Iris pigment epithelial cell (primary cell): ENCODE measurements at places on chromosomes 7 and 10.
A peak's percentile ranks its signal among the peaks of the same experiment; 100 is the strongest.

DNA sequence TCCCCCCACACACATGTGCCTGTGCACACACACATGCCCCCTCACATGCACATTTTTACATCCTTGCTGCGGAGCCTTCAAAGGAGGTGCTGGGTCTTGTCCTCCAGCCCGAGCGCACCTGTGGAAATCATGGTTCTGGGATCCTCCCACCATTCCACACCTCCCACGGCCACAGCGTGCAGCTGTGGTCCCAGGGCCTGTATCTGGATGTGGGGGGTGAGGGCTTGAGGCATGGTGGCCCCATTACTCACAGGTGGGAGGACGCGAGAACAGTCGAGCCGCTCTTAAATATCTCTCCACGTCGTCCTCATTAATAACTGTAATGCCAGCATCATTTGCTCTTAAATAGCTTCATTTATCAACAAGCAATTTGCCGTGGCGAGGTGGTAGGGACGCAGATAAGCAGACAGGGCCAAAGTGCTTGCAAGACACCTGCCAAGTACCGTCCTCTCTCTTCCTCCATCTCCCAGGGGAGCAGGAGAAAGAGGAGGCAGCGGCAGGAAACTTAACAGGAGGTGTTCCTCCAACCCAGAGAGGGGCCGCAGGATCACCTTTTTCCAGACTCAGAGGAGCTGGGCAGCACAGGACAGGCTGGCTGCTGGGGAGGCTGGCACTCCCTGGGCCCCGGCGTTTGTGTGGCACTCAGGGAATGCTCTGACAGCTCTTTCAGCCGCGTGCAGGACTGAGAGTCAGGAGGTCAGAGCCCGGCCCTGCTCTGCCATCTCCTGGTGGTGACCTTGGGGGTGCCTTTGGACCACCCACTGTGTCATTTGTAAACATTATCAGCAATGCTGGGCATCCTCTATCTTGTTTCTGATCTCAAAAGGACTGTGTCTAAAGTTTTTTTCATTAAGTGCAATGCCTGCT is 87.4 kb downstream of the CDH23 start:
- no peak for DNase-seq

DNA sequence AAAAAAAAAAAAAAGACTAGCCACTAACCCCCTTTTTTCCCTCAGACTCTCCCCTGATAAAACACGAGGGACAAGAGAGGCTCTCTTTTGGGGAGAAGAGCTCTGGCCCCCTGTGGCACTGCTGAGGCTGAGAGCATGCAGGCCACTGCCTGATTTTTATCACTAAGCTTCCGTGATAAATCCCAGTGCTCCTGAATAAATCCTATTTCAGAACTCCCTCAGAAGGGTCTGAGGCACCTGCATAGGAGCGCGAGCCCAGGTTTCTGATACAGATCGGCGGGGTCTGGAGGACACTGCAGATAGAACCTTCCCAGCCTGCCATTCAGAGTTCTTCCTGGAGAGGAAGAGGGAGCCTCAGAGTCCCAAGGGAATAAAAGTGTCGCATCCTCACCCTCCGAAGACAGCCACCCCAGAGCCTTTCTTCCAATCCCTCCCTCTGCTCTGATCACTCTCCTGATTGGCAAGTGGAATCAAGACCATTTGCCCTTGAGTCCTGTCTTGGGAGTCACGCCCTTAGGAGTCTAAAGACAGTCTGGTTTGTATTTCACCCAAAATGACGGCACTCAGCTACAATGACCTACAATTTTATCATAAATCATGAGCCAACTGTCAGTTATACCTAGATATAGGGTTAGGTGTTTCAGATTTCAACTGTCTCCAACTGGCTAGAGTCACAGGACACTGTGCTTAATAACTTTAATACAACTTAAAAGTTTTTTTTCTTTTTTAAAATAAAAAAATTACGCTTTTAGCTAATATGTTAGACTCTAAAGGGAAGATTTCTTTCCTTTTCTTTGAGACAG is 153.5 kb downstream of the RNF216 start:
- DNase-seq, result no peak

- DNase-seq, result no peak
Measured at GRCh38 chr7:25665374-25665773, 437.1 kb upstream of the NPVF start.

- peak; percentile 44 for DNase-seq
Measured at GRCh38 chr10:116985611-116986010, 19.4 kb downstream of the SHTN1 start.

DNA sequence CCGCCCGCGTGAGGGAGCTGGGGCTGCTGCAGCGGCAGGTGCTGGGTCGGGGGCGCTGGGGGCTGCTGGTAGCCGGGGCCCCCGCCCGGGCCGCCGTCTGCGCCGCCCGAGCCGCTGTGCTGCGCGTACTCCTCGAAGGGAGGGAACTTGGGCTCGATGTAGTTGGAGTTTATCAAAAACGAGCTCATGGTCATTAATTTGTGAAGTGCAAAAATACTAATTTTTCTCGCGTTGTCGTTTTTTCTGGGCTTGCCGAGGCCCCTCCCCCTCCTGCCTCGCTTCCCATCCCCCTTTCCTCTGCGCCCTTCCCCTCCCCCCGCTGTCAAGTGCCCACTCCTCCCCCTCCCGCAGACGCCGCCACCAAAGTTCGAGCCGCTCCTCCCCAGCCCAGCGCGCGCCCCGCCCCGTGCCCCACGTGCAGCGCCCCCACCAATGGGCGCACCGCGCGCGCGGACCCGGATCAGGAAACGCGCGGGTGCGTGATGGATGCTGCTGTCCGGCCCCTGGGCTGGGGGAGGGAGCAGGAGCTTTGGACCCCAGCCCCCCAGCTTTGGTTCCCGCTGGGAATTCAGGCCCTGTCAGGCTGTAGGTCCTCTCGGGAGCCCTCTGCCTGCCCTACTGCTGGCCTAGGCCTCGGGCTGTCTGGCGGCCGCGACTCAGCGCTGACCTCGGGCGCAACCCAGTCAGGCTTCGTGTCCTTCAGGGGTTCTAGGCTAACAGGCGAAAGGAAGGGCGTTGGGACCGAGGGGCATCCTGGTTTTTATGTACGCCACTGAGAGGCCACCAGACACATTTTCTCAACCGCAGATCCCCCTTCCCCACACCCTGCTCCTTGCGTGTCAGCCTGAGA is at the start of gene HOXA4:
TSS of gene HOXA4 (minus strand) at position 218 of the 850 bp plus-strand sequence. CDS start at position 194, 24 bp downstream.
- DNase-seq, result no peak
